ENCODE measurements at places on chromosomes 3 and 15.
A peak's percentile ranks its signal among the peaks of the same experiment; 100 is the strongest.

DNA sequence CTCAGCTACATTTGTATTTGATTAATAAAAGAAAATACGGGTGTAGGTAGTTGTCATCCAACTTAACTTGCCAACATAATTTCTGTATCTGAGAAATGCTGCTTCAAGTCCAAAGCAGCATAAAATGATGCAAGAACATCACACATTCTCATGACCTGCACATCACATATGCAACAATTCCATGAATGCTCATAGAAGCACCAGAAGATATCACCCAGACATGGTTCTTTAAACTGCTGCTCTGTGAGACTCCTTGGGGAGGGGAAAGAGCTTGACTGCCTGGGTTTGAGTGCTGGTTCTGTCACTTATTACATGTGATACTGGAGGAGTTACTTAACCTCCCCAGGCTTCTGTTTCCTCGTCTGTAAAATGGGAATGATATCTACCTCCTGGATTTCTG is 39.4 kb downstream of the CHST14 start:
- DNase-seq, result no peak

DNA sequence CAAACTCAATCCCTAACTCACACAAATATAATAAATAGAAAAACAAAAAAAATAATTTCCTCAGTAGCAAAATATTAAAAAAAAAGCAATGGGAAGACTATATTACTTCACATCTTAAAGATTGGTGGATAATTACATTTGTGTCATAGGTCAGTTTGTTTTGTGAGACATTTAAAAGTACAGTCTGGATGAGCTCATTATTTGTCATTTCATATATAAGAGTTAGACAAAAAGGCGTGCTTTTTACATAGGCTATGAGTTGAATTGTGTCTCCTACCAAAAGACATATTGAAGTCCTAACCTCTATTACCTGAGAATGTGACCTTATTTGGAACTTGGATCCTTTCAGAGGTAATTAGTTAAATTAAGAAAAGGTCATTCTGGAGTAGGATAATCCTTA is 710.1 kb upstream of the CBLB start:
- no peak for DNase-seq

GRCh38 chr3:178388473-178388872 is 147.8 kb upstream of the KCNMB2 start:
- DNase-seq, result no peak

DNA sequence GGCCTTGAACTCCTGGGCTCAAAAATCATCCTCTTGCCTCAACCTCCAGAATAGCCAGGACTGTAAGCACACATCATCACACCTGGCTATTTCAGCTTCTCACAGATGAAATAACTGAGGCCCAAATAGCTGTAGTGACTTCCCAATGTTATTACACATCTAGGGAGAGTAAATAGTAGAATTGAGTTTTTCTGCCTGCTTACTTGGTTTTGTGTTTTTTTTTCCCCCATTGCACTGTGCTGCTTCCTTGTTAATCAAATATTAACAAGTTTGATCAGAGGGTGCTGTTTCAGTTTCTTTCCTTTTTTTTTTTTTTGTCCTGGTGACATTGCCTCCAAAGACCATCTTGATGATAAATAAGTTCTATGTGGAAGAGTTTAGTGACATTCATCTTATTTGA is 23.4 kb downstream of the ZNF609 start:
- no peak for DNase-seq

DNA sequence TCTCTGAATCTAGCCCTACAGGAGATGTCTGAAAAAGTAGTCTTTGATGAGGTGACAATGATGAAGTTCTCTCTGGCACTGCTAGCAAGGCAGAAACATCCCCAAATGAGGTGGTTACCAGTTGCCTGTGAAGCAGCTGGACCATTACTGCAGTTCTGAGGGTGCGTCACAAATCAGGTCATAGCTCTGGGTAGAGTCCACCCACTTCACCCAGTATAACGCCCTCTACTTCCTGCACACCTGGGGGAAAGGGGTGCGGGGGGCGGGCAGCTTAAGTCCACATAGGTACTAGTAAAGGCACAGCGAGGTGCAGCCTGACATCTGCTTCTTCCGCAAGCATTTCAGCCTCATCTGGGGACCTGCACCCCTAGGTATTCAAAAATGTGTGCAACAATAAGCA is 13.4 kb upstream of the SATB1 start:
- DNase-seq, result peak; percentile 79

GRCh38 chr3:157231071-157231470 is 71.1 kb upstream of the CCNL1 start:
- DNase-seq, result no peak

DNA sequence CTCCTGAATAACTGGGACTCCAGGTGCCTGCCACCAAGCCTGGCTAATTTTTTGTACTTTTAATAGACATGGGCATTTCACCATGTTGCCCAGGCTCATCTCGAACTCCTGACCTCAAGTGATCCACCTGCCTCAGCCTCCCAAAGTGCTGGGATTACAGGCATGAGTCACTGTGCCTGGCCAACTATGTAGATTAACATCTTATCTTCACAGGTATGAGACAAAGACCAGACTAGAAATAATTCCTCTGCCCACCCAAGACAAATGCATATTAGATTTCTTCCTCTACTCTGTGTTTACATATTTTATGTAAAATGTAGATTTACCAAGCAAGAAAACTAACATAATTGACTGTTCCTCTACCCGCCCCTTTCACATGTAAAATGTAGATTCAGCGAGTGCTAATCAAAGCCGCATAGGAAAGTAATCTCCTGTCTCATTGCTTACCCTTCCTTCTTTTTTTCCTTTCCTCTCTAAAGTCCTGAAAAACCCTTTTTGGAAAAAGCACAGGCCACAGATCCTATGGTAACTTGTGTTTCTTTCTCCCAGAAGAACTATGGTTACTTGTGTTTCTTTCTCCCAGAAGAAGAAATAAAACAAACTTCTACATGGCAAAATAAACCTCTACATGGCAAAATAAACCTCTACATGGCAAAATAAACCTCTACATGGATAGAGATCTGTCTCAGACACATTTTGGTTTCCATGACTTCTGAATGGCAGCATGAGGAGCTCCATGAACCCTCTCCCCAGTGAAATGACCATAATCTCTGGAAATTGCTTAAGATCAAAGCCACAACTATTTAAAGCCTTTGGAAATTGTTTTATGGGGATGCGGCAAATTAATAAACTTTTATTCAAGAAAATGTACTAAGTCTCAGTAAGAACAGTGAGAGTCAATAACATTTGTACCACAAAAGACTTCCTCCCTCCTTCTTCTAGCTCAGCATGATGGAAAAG is 9.1 kb upstream of the ABHD2 start:
- no peak for DNase-seq

- DNase-seq, result no peak
Observed at GRCh38 chr3:151635905-151636304, 97.8 kb upstream of the AADACL2 start.

GRCh38 chr3:119147494-119147893 is 1.5 kb downstream of the TEX55 start:
- DNase-seq, result no peak

DNA sequence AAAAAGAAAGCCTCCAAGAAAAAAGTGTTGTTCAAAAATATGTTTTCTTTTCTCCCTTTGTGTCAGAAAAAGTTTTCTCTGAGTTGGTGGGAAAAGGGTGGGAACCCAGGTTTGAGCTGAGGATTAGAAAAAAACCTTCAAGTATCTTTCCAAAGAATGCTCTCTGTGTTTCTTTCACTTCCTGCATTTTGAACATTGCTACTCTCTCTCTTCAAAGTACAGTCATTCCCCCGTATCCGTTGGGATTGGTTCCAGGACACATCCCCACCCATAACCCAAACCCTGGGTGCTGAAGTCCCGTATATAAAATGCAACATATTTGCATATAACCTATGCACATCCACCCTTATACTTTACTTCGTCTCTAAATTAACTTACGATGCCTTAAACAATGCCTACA is 139.6 kb downstream of the TMCO5A start:
- no peak for DNase-seq

DNA sequence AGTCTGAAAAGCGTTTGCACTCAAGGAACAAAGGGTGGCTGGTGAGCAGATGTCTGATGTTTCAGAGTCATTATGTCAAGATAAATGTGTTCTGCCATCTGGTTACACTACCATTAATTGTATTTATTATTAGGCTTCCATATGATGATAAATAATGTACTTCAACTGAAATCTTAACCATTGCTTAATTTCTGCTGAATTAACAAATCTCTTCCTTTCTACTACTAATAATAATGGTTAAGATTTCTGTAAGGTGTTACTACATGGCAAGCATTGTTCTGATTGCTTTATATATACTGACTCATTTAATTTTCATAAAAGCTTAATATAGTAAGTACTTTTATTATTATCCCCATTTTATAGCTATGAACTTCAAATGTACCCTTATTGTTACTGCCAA is 68.4 kb upstream of the GALNT15 start:
- DNase-seq, result no peak

DNA sequence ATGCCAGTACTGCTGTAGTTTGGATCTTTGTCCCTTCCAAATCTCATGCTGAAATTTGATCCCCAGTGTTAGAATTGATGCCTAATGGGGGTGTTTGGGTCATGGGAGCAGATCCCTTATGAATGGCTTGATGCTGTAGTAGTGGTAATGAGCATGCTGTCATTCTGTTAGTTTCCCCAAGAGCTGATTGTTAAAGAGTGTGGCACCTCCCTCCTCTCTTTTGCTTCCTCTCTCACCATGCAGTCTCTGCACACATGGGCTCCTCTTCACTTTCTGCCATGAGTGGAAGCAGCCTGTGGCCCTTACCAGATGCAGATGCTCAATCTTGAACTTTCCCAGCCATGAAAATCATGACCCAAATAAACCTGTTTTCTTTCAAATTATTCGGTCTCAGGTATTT is 141.3 kb upstream of the DPPA4 start:
- DNase-seq, result no peak

GRCh38 chr3:161713731-161714130 is 217.1 kb downstream of the OTOL1 start:
- no peak for DNase-seq

DNA sequence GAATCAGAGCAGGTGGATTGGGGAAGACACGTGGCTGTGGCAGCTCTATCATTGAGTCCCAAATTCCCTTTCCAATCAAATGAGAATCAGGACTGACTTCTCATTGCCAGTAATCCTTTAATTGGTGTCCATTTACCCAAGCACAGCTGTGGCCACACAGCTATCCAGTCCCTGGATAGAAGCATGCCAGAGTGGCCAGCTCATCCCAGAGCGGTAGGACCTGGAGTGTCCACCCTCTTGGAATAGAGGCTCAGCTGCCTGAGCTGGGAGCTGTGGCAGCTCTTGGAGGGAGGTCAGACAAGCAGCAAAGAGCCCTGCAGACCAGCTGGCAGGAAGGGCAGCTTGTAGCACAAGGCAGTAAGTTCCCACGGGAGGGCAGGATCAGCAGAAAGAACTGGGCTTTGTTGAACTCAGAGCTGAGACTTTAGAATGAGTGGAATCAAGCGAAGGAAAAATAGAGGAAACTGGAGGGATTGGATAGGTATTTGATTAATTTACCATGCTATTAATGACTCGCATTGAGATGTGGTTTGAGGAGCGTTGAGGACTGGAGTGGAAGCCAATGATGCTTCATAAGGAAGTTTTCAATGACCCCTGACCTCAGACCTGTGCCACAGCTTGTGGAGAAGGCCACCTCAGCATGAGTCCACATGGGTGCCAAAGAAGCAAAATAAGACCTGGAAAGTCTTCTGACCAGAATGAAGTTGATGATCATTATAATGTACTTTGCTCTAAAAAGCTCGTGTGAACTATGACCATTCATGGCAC is 6.9 kb upstream of the ALPK3 start:
- no peak for DNase-seq

DNA sequence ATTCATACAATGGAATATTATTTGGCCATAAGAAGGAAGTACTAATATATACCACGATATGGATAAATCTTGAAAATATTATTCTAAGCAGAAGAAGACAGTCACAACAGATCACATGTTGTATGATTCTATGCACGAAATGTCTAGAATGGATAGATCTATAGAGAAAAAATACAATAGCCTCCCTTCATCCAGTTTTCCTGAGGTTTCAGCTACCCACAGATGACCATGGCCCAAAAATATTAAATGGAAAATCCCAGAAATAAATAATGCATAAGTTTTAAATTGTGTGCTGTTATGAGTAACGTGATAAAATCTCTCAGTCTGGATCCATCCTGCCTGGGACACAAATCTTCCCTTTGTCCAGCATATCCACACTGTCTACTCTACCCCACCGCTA is 162.2 kb upstream of the ST8SIA2 start:
- no peak for DNase-seq

DNA sequence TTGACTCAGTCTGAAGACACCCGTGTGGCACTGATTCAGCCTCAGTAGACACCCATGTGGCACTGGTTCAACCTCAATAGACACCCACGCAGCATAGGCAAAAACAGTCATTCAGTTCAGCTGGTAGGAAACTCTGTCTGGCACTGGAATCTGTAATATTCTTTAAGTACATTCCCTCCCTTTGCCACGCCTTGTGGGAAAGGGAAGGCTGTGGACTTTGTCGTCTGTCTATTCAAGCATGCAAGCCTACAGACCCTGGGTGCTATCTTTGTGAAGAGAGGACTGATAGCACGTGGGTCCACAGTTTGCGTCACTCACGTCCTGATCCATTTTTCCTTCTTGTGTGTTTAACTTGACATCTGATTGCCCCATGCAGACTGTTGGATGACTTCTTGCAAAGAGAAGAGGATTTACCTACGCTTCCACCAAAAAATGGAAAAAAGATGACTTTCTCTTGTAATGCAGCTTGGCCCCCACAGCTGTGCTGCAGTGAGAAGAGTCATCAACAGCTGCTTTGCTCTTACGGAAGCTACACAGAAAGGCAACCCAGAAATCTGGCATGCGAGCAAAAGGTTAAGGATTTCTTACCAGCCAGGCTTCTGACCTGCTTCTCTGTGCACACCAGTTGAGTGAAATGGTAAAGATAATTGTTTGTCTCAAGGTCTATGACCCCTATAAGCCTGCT is 278.1 kb downstream of the ULK4 start:
- no peak for DNase-seq

DNA sequence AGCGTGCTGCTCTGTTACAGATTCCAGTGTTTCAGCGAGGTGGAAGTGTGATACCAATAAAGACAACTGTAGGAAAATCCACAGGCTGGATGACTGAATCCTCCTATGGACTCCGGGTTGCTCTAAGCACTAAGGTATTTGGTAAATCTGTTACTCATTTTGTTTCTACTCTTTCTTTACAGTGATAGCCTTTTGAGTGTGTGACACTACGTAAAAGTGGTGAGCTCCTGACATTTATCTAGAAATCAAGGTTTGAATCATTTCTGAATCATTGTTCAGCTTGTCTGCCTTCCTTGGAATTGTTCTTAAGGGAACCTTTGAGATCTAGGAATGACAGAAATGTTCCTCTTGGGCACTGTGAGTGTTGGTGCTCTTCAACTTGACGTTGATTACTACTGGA is 11.2 kb upstream of the CAPN3 start:
- DNase-seq, result no peak

GRCh38 chr3:110314512-110315114 is 757.0 kb upstream of the NECTIN3 start:
- peak; percentile 62 for DNase-seq
